ENCODE measurements at places on chromosomes 2 and 18.

DNA sequence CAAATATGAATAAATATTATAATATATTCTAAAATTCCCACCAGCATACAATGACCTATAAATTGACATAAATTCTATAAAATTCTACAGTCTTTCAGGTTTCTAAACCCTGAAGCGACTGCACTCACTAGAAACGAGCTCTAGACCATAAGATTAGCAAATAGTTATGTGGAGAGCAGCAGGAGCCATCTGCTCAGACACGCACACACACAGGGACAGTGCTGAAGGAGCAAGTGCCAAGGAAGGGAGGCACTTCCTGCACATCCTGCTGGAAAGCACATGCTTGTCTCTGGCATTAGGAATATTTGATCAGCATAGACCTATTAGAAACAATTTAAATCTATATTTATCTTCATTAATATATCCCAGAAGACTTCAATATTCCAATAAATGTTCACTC lies 713.9 kb upstream of the CDH2 start:
- no peak for DNase-seq

- no peak for DNase-seq
Measured at GRCh38 chr2:220440731-220441130, 813.3 kb downstream of the SLC4A3 start.

GRCh38 chr2:11368059-11368572 lies 23.7 kb upstream of the ROCK2 start:
- DNase-seq, result no peak

DNA sequence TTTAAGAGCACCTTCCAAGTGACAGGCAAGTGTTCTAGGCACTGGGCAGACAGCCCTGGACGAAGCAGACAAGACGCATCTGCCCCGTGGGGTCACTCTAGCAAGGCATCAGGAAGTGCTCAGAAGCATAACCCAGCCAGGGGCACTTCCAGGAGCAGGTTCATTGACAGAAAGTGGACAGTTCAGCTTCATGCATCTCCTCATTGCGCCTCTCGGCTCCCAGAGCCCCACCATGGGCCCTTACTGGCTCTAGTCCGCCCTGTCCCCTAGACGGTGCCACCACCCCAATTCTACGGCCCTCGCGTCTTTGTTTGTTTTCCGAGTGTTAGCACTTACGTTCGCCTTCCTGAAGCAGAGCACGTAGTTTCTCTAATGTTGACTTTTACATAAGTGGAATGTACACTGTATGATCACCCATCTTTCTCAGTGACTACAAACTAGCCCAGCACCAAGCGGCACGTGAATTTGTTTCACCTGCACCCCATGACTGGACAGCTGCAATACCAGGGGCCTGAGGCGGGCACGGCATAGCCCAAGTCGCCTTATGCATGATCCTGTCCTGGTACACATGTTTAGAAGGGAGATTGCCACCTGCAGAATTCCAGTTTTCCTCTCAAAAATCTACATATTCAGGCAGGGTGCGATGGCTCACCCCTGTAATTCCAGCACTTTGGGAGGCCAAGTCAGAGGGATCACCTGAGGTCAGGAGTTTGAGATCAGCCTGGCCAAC lies 33.2 kb downstream of the SNED1 start:
- no peak for DNase-seq

DNA sequence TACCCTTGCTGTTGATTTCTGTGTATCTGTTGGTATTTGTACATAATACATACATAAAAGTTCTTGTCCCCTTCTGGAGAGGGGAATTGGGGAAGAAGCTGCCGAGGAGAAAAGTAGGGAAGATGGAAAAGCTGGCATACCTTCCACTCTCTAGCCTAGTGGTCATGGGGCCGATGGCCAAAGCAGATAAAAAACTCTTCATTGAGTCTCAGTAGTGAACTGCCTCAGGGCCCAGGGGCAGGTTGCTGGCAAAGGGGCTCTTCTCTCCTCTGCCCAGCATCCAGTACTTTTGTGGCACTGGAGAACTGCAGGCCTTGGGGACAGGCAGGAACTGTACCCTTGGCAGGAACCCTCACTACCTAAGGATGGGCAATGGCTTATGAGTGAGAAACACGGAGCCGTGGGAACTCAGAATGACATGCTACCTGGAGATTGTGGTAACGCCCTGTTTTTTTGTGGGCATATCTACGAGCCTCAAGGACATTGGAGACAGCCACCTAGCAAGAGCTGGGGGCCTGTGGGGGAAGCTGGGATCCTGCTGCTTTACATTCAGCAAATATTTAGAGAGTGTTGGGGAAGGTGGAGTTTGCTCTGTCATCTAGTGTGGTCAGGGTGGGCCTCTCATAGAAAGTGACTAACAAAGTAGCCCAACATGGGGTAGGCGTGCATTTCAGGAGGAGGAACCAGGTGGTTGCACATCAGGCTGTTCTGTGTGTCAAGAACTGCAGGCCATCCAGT lies 22.6 kb upstream of the ITGB6 start:
- DNase-seq, result no peak

DNA sequence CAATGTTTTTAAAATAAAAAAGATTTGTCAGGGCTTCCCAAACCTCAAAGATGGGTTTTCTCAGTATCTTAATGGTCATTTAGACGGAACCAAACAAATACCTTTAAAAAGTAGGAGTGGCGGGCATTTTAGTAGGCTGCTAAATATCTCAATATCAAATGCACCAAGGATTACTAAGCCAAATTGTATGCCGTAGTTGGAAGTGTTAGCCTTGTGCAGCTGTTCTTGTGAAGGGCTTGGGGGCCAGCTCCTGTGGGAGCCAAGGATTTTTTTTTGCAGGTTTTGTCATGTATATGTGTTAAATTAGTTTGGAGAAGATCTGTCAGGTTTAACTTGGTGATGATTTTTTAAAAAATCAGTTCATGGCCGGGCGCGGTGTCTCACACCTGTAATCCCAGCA lies 52.1 kb downstream of the ACTR2 start:
- no peak for DNase-seq

- no peak for DNase-seq
Measured at GRCh38 chr2:226184940-226185615, 614.5 kb downstream of the IRS1 start.

- DNase-seq, result no peak
Measured at GRCh38 chr2:176160251-176160985, 3.3 kb downstream of the HOXD3 start.

DNA sequence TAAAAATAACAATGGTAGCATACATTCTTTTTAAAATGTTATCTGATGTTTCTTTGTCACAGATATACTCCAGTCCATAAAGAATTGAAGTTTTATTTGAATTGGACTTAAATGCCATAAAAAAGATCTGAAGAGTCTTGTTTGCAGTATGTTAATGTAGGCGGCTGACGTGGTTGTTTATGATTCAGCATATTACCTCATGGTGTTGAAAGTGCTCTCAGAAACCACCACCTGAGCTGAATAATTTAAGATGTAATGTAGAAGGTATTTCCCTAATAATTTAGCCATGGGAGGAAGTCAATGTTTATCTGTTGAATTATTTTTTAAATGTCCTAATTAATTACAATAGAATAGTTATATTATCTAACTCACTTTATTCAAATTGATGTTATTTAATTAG lies 58.6 kb upstream of the CHN1 start:
- DNase-seq, result no peak

GRCh38 chr2:240949791-240950705 lies 43.9 kb downstream of the CROCC2 start:
- DNase-seq, result no peak
